ENCODE measurements at places on chromosomes 7 and 10.

DNA sequence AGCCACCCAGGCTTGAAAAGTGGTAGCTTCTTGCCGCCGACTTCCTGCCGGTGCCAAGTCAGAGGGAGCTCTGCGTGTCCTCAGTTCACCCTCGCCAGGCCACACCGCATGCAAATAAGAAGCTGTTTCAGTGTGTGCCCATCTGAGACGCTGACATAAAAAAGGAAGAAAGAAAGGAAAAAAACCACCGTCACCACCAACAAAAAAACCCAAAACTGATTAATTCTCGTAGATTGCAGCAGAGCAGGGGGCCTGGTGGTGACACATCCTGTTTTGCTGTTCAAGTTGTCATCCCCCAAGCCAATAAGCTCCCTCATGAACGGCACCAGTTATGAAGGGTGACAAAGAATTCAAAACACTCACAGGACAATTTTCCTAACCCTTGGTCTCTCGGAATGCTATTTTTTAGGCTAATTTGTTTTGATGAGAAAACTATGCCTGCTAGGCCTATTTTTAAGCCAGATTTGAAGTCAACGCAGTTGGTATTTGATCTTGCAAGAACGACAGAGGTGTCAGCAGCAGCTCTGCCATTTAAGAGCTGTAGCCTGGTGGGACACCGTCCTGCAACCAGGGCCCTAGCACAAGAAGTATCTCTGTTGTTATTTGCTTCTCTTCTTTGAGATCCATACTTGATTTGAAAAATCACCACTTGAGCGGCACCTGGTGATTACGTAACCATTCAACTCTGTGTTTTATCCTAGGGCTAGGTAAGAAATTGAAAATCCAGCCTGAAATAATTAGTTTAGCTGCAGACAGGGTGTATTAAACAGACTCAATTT, 145.6 kb downstream of the PFKFB3 start:
- peak; percentile 71 for DNase-seq

- DNase-seq, result peak; percentile 21
These were observed 57.4 kb downstream of the CHST15 start for GRCh38 chr10:124035928-124036558.

GRCh38 chr10:103238506-103239252, 7.0 kb upstream of the RPEL1 start:
- no peak for DNase-seq

GRCh38 chr10:102603946-102604345, 40.3 kb upstream of the TRIM8 start:
- DNase-seq, result no peak

- DNase-seq, result no peak
These were observed 23.3 kb upstream of the ASCC1 start for GRCh38 chr10:72239409-72239808.

DNA sequence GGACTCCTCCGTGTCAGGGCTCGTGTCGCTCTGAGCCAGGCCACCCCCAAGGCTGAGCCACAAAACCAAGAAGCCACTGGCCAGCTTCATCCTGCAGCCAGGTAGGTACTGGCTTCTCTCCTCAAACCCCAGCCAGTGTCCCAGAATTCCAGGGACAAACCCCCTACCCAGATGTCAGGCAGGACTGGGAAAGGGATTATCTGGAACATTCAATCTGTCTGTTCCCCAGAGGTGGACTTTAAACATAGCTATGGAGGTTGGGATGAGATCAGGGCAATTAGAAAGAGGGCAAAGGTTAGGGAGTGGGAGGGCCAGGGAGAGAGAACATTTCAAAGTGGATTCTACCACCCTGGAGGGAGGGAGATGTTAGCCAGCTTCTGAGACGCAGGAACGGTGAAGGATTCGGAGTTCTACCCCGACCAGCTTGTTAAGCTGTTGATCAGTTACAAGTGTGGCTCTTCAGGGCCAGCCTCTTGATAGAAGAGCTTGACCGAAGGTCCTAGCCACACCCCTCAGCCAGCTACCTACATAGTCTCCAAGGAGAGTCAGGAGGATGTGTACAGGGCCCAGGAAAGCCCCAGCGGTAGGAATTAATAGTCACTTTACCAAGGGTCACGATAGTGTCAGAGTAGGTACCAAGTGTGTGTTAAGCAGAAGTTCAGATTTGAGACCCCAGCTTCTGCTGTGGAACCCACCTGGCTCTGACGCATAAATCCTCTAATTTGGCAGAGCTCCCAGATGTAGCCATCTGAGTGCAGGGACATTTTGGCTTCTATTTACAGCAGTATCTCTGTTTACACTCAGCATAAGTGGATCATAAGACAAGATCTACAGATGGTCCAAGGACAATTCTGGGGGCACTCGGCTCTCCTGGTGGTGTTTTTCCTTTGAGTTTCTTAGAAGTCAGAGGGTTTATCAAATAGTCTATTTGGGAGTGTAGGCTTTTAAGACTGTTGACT, at the start of gene PLA2G12B:
Gene PLA2G12B (minus strand): TSS at position 211 of the 959 bp plus-strand sequence. CDS start 121 bp downstream, at position 90.
- DNase-seq, result no peak

DNA sequence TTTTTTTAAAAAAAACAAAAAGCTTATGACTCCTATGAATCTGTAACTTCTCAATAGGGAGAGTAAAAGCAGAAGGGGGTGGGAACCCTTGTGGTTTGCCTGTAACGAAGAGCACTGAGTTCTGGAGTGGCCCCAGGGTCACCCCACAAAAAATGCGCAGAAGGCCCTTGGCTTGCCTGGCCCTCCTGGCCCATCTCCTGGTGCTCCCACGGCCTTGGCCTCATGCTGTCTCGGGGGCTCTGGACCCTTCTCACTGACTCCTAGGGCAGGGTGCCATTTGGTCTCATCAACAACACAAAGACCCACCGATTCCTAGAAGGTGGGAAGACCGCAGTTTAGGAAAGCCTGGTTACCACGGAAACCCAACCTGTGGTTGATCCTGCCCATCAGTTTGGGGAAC, 40.8 kb downstream of the ZNF467 start:
- no peak for DNase-seq
